ENCODE measurements at places on chromosomes 2 and 18. TPM values are rescaled to one million over a fixed set of nuclear protein-coding genes. Genes with fewer than 3 reads are reported as not detected.

The RAPGEF4 gene
- not detected for polyA plus RNA-seq

The NFATC1 gene
- polyA plus RNA-seq = 36.7 TPM

DNA sequence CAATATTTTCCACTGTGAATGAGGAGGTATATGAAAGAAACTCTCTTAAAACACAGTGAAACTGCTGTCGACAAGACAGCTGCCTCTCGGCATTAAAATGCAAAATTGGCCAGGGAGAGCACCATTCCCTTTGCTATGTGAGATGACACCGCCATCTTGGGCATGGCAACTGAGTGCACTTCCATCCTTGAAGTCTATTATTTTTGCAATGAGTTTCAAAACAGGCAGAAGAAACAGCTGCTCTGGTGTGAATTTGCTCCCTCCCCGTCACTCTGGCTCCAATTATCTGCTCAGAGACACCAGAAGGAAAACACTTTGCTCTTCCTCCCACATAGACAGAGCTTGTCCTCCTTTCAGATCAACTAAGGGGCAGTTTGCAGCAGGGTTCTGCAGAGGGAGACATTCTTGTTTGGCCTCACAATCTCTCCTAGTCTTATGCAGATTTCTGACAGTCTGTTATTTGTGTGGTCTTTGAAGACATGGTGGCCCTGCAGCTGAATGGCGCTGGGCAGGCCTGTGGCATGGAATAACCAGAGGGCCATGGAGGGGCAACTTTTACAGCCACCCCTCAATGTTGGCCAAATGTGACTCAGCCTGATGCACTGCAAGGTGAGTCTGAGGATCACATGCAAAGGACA lies 48.6 kb upstream of the SEC11C start:
- DNase-seq = no peak

DNA sequence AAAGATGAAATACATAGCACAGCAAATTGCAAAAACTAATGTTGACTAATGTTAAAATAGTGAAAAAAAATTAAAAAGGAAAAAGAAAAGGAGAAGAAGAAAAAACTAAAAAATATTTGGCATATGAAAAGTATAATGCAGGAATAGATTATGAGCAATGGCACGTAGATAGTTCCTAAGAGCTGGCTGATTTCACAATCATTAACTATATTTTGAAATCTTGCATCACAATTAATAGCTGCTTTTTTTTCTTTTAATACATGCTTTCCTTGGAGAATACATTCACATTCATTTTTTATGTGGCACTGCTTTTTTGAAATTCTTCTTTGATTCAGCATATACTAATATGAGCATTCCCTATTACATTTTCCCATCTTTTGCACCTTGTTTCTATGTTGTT lies 299.8 kb downstream of the DPP10 start:
- DNase-seq = no peak

GRCh38 chr18:50757358-50757757 lies 62.5 kb downstream of the MRO start:
- DNase-seq = no peak

DNA sequence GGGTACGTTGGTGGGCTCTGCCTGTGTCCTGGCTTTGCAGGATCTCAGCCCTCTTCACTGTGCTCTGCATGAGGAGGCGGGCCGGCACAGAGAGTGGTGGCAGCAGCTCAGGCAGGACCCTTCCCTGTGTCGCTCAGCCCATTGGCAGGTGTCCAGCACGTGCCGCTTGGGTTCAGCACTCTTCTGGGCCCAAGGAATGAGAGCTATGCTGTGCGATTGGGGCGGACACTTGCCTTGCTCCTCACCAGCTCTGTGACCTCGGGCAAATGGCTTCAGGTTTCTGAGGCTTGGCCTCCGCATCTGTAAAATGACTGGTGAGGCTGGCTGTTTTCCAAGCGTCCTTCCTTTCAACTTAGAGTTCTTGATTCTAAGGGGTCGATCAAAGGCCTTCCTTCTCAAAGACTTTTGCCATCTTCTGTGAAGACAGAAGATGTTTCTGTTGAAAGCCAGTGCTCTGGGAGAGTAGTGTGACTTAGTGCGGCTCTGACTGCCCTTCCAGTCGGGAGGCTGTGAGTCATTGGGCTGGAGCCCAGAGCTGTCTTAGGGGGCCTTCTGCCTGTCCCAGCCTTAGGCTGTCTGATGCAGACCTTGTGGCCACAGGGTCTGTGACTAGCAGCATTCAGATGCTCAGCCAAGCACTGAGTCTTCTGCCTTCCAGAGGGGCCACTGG lies 35.6 kb downstream of the GLI2 start:
- no peak for DNase-seq

DNA sequence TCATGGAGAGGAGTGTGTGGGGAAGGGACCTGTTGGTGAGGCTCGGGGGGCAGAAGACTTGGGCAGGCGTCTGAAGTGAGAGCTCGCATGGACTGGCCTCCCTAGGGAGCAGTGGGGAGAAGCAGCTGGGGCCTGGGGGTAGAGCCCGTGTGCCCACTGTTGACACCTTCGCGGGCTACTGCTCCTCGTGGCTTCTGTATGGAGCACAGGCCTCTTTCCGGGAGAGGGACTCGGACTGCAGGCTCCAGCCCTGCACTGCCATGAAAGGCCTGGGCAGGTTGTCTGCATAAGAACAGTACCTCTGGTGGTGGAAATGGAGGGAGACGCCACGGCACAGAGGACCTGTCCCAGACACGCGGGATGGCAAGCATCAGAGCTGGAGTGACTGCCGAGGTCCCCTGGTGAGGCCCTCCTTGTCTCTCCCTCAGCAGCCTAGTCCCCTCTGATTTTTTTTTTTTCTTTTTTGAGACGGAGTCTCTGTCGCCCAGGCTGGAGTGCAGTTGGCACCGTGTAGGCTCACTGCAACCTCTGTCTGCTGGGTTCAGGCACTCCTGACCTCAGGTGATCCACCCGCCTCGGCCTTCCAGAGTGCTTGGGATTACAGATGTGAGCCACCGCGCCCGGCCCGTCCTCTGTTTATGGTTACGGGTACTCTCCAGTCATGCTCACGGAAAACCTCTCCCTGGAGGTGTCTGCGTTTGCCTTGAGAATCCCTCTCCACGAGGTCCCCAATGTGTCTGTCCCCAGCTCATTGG lies 44.7 kb upstream of the PTMA start:
- DNase-seq = no peak

DNA sequence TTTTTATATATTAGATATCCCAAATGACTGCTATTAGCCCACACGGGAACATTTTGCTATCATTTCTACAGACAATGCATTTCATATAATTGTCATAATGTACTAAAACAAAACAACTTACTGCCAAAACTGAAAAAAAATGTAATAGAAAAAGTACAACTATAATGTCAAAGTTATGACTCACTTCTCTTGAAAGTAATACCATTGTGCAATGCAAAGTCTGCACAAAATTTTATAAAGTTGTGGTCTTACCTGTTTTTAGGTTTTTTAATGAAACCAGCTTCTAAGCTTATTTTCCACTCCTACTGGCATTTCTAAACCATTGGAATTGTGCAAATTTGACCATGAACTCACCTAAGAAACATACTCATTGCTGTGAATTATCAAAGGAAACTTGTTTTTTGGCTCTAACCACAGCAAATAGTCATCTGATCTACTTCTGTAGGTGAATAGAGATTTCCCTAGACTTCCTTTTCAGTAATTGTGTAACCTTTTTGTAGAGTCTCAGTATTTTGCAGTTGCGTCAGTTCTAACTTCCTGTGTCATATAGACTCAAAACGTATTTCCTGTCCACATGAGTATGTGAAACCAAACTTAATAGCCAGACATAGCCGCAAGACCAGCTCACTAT lies 31.9 kb upstream of the TFPI start:
- DNase-seq = no peak

- no peak for DNase-seq
Measured at GRCh38 chr2:47086054-47086471, 69.0 kb downstream of the STPG4 start.

DNA sequence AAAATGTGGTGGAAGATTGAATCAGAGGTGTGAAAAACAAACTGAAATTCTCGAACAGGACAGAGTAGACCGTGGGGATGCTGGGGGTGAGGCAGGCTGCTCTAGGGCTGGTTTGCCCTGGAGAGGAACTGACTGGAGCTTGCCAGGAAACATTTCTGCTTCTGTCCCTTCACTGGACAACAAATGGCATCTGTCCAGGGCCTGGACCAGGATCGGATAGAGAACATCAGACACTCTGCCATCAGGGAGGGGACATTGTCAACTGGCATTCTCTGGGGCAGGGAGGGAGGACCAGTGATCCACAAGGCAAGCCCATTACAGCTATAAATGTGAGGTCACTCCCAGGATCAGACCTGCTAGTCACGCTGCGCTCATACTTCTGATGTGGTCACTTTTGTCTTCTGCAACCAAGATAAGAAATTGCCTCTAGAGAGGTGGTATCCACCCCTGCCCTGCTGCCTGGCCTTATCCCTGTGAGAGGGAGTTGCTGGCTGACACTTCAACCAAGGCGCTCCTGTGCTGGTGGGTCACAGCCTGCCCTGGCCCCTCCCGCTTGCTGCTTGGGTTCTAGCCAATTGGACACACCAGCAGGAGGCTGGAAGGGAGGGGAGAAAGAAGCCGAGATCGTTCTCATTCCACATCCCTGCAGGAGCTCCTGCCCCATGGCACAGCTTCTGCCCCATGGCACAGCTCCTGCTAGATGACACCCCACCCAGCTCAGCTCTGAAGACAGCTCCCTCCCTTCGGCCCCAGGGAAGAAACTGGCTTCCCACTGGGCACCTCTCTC lies 8.7 kb downstream of the NPPC start:
- no peak for DNase-seq

DNA sequence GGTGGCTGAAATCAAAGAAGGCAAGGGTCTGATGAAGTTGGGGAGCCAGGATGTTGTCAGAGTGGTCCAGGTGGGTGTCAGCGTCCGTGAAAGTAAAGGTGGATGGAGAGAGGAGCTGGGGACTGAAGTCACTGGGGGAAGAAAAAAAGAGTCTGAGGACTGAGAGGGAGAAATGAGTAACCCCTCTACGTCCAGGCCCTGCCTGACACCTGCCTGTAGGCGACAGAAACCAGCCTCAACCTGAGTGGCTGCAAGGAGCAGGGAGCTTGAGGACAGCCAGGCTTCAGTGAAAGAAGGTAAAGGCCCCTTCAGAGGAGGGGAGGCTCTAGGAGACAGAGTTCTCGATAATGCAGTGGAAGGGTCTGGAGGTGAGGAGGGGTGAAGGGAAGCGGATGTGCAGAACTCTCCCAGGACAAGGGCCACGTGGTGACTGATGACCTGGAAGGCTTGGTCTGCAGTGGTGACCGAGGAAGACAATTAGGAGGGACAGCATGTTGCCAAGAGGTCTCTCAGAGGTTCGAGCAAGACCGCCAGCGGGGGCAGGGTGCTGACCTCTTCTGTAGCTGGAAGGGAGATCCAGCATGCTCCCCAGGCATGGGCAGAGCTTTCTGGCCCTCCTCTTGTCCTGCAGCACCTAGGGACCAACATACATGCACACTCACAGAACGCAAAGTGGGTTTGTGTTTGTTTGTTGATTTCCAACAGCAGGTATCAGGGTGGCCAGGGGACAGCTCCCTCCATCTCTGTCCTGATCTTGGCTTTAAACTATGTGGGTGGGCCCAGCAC lies 86.6 kb upstream of the TMEM247 start:
- no peak for DNase-seq

Data from CD8-positive, alpha-beta memory T cell (primary cell).